ENCODE measurements at places on chromosomes 7 and 10.

DNA sequence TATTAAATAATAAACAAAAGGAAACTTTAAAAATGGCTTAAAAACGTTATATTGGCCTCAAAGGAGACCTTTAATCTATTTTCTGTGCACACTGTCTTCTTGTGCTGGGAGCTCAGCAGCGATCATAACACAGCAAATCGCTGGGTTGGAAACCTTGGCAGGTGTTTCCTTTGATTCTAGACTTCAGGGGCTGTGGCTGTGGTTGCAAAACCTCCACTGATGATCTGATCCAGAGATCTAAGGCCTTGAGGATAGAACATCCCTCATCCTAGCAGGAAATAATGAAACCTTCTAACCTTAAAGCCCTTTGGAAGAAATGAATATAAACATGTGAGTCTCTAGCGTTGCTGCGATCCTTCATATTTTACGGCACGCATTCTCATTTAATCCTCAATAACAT lies 29.8 kb downstream of the CDHR3 start:
- DNase-seq, result no peak

GRCh38 chr10:24597426-24597825 lies 126.3 kb downstream of the ARHGAP21 start:
- no peak for DNase-seq

DNA sequence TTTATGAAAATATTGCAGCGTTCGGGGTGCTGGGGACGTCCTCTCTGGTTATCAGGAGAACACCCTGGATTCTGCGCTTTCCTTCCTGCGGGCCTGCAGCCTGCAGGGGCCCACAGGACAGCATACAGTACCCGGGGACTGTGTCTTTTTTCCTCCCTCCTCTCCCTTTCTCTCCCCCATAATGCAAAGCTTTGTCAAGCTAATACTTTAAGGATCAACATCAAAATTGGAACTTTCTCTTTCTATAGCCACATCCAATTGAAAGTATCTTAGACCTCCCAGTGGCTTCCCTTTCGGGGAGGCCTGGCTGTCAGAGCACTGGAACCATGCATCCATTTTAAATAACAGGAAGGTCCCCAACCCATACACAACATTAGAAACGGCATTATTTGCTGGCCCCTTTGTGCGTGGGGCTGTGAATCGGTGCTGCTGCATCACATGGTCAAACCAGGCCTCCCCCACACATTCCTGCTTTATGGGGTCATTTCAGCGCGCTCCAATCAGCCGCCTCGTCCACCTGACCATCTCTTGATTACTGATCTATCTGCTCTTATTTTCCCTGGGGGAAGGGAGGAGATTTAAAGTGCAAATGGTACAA lies 505.1 kb downstream of the DNAJB6 start:
- no peak for DNase-seq

DNA sequence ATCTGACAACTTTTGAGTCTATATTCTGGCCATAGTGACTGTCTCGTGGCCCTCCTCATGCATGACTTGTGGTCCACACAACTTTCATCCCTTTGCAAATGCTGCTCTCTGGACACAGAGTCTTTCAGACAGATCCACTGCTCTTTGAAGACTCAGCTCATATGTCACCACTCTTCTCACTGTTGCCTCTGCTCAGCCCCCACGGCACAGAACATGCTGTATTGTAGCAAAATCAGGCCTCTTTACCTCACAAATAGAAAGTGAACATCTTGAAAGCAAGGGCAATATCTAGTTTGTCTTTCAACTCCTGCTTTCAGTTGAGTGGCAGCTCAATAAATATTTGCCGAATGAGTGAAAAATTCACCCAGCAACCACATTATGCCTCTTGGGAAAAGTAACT lies 443.5 kb downstream of the NRG3 start:
- no peak for DNase-seq

GRCh38 chr10:59779756-59780533 lies 26.7 kb upstream of the MRLN start:
- no peak for DNase-seq

GRCh38 chr10:97923057-97923456 lies 73.4 kb downstream of the GOLGA7B start:
- no peak for DNase-seq

DNA sequence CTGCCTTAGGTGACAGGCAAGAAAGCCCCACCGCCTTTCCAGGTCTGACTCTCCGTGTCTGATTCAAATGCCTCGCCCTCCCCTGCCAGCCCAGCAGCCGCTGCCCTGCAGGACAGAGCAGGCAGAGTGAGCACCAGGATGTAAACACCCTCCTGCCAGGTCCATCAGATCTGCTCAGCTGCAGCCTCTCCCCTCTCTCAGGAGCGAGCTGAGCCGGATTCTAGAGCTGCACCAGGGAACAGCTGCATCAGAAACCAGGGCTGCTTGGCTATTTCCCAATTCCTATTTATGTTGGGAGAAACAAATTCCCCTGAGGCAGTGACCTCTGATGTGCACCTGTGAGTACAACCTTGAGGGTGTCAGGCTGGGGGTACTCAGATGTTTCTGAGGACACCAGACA lies 121.5 kb upstream of the ZMIZ1 start:
- DNase-seq, result no peak

- no peak for DNase-seq
Measured at GRCh38 chr7:40477094-40477493, 342.3 kb downstream of the SUGCT start.

- DNase-seq, result no peak
Measured at GRCh38 chr7:20107582-20107981, 109.6 kb downstream of the MACC1 start.

DNA sequence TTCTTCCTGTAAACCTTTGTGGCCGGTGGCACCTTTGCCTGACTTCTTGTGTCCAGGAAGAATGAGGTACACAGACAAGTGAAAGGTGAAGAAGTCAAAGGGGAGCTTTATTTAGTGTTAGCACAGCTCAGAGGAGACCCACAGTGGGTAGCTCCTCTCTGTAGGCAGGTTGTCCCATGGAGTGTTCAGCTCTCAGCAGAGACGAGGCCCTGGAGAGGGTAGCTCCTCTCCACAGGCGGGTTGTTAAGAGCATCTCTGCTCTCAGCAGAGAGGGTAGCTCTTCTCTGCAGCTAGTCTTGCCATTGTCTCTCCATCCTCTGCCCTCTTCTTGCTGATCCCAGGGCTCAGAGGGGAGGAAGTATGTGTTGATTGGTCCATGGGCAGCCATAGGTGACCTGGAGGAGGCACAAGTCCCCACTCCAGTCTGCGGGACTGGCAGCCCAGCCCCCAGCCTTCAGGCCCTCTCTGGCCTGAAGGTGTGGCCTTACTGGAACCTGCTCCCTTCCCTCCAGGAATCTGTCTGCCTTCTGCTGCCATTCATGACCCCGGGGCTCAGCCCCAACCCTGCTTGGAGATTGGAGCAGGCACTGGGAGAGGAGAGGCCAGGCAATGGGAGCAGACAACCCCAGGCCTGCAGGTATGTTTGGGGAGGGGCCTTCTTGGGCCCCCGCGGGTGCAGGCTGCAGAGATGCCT lies 24.5 kb downstream of the HHEX start:
- no peak for DNase-seq

- DNase-seq, result no peak
Measured at GRCh38 chr7:50771120-50772002, 11.3 kb downstream of the GRB10 start.

- DNase-seq, result no peak
Measured at GRCh38 chr10:69262292-69262751, 16.0 kb upstream of the HK1 start.

DNA sequence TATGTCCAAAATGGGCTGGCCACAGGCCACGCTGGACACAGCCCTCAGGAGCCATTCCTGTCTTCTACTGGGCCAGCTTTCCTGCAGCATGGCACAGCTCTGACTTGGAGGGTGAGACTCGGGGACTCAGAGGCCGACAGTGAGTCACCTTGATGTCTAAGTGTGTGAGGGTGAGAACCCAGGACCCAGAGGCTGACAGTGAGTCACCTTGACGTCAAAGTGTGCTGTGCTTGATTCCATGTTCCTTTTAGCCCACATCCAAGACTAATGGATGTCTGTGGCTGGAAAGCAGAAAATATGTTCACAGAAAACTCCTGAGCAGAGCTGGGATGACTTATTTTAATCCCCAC lies 6.0 kb upstream of the FAM170B start:
- DNase-seq, result no peak

DNA sequence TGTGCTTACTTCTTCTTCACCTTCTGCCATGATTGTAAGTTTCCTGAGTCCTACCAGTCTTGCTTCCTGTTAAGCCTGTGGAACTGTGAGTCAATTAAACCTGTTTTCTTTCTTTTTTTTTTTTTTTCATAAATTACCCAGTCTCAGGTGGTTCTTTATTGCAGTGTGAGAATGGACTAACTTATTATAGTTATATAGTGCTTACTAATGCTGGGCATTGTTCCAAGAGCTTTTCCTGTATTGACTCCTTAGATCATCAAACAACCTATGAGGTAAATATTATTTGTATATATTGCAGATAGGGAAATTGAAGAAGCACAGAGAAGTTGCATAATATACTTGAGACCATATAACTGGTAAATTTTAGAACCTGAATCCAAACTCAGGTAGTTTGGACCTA lies 98.1 kb downstream of the MBL2 start:
- DNase-seq, result no peak

GRCh38 chr7:506391-506831 lies 13.2 kb downstream of the PDGFA start:
- DNase-seq, result no peak

DNA sequence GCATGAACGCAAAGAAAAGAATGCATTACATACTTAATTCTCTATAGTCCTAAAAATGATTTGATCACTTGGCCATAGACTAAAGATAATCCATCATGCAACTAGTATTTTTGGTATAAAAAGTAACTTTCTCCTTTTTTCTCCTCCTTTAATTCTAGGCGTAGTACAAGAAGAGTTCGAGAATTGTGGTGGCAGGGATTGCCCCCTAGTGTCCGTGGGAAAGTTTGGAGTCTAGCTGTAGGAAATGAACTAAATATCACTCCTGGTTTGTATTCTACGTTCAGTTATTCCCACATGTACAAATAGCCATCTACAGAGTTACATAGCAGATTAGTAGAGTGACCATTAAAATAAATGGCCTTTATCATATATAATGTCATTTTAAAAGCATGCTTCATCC lies 45.5 kb upstream of the HELLS start:
- no peak for DNase-seq

DNA sequence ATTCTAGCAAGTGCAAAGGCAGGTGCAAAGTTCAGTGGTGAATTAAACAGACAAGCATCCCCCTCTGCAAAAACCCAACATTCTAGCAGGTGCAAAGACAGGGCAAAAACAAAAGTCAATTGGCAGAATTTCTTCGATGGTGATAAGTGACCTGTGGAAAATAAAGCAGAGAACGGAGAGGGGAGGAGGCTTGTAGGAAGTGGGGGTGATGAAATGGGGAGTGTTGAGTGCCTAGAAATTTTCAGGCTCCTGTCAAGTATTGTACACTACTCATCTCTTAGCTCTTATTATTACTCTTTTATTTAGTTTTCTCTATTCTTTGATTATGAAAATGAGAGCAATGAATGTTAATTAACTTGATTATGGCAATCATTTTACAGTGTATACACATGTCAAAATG lies 2.4 kb upstream of the CD36 start:
- no peak for DNase-seq

GRCh38 chr7:155470686-155471638 lies 13.0 kb downstream of the EN2 start:
- DNase-seq, result no peak

DNA sequence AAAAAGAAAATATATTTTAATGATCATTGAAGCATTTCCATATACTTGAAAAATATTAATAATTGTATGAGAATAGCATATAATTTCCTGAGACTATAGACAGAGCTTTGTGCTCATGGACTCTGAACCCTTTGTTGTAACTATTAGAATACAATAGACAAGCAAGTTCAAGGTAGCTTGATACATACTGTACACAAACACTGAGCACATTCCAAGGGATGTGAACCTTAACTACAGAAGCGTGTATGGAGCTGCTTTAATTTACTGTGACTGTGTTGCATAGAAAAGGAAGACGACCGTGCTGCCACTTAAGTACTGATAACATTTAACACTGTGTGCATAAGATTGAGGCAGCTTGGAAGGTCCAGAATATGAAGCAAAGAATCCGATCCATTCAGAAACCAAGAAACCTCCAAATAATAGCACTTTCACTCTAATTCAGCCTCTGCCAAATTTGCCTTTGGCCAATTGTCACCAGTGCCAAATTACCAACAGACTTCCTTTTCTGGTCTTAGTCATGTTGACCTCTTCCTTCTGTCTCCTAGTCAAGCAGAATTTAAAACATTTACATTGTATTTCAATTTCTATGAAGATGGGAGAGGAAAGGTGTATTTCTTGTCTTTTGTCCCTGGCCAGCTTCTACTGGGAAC lies 566.1 kb upstream of the GALNT17 start:
- DNase-seq, result no peak

GRCh38 chr10:72515455-72515854 lies 110.4 kb downstream of the MICU1 start:
- no peak for DNase-seq

- no peak for DNase-seq
Measured at GRCh38 chr7:29564496-29565223, 1.0 kb downstream of the PRR15 start.

GRCh38 chr7:3943779-3944520 lies 642.9 kb downstream of the SDK1 start:
- no peak for DNase-seq

GRCh38 chr7:28245123-28245878 lies 64.7 kb upstream of the JAZF1 start:
- no peak for DNase-seq

- DNase-seq, result no peak
Measured at GRCh38 chr7:147779949-147780348, 810.6 kb upstream of the C7orf33 start.

GRCh38 chr7:150942591-150943452 lies 35.3 kb downstream of the KCNH2 start:
- no peak for DNase-seq

GRCh38 chr10:10156917-10157600 lies 860.6 kb upstream of the CELF2 start:
- no peak for DNase-seq

- no peak for DNase-seq
Measured at GRCh38 chr10:60733826-60734225, 44.5 kb upstream of the CDK1 start.

GRCh38 chr7:148535217-148535616 lies 55.3 kb upstream of the C7orf33 start:
- DNase-seq, result peak; percentile 24

DNA sequence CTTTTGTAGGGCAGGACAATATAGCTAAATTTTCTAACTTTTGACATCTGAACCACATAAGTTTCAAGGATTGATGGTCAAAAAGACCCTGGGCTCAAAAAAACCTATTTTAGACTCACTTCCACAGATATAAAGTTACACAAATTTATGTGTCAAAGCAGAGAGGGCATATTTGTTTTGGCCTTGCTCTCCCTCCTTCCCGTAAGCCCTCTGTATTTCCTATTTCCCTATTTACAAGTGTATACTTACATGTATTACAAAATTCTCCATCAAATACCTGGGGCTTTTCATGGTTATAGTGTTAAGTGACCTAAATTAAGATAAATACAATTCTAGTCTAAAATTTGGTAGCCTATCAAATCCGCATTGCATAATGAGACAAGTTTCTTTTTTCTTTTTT lies 2.6 kb downstream of the KDM7A start:
- no peak for DNase-seq
